Stimulated activated CD4-positive, alpha-beta T cell treated with anti-CD3 and anti-CD28 coated beads, TNF-alpha, amount 100 ng/mL, for 4 hours (primary cell): ENCODE measurements at places on chromosomes 12 and 14.

DNA sequence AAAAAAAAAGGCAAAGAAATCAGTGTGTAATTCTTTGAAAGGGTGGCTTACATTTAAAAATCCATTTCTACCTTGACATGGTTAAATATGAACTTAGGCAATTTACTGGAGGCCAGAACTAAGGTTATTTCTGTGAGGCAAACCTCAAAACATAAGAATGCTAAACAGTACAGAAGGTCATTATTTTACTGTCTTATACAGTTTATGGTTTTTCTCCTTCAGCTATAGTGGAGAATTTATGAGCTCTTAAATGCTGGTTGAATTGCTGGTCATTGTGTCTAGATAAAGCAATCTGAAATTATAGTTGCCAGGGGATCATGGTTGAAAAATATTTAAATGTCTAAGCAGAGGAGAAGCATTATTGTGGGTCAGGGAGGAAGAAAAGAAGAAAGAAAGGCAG, 70.5 kb downstream of the TRIM9 start:
- no peak for DNase-seq

- no peak for DNase-seq
Observed at GRCh38 chr12:113663396-113663795, 191.7 kb upstream of the LHX5 start.

- no peak for DNase-seq
Observed at GRCh38 chr12:47318963-47319362, 239.2 kb upstream of the AMIGO2 start.

DNA sequence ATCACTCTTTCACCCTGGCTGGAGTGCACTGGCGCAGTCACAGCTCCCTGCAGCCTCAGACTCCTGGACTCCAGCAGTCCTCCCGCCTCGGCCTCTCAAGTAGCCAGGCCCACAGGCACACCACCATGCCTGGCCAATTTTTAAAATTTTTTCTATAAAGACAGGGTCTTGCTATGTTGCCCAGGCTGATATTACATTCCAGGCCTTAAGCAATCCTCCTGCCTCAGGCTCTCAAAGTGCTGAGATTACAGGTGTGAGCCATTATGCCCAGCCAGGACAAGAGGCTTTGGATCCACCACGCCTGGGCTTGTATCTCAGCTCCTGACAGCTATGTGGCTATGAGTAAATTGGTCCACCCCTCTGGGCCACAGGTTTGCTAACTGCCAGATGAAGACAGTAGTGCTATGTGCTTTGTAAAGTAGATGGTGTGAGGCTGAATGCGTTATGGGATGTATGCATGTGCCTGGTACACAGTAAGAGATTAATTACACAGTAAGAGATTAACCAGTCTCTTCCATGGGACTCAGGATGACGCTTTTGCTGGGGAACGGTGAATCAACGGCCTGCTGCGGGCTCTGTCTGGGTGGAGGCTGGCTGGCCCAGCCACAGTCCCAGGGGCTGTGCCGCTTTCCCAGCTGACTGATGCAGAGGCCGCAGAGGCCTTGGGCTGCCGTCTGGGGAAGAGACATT, 53.3 kb upstream of the NCOR2 start:
- DNase-seq: no peak

DNA sequence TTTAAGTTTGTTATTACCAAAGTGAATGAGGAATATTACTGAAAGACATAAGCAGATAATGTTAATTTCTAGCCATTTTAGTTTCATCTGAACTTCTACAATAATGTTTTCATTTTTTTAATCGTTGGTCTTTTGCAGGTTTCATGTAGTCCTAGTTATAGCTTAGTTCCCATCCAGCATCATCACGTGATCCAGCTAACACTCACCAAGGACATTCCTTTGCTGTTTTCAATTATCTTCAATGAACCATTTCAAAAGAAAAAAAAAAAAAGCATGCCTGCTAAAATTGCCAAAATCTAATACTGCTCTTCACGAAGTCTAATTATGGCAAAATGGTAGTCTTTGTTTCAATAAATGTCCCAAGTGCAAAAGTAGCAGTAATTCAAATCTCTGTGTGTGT, 187.7 kb upstream of the ATXN7L3B start:
- no peak for DNase-seq

DNA sequence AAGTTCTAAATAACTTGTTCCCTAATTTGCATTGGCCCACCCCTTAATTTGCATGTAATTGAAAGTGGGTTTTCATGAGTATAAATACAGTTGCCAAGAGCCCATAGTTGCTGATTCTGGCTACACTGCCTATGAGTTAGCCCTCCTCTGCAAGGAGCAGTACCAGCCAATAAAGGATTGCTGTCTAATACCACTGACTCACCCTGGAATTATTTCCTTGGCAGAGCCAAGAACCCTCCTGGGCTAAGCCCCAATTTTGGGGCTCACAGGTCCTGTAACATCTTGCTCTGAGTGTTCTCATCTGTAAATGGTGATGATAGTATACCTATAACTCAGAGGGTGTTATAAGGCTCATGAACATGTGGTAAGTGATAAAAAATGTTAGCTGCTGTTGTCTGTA, 6.8 kb downstream of the TTC8 start:
- no peak for DNase-seq

- DNase-seq: peak; percentile 61
Observed at GRCh38 chr12:56007564-56008559, 10.8 kb downstream of the SUOX start.

GRCh38 chr12:64813723-64814122, 10.7 kb upstream of the TBC1D30 start:
- DNase-seq: no peak

DNA sequence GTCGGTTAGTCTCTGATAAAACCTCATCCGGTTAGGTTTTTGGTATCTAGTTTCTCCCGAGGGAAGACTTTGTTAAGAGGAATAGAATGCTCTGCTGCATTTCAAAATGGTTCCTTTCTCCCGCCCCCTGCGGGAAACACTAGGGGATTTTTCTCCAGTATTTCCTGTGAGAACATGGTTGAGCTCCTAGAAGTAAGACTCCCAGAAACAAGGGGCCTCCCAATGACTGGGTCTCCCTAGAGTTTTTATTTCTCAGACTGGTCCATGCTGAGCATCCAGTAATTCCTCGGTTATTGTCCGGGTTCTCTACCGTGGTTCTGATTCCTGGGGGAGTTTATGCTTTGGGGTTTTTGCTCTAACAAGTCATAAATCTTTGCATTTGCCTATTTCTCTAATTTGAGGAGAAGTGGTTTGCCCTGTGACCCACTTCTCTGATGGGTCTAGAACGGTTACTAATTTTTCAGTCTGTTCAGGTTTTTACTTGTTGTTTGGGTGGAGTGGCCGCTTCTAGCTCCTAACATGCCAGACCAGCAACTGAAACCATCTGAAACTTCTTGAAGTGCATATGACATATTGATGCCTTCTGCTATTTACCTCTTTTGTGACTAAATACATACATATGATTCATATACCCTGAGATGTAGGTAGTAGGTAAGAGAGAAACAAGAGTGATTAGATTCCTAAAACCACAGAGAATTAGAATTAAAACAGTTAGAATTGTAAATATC, 25.1 kb downstream of the TESPA1 start:
- no peak for DNase-seq

DNA sequence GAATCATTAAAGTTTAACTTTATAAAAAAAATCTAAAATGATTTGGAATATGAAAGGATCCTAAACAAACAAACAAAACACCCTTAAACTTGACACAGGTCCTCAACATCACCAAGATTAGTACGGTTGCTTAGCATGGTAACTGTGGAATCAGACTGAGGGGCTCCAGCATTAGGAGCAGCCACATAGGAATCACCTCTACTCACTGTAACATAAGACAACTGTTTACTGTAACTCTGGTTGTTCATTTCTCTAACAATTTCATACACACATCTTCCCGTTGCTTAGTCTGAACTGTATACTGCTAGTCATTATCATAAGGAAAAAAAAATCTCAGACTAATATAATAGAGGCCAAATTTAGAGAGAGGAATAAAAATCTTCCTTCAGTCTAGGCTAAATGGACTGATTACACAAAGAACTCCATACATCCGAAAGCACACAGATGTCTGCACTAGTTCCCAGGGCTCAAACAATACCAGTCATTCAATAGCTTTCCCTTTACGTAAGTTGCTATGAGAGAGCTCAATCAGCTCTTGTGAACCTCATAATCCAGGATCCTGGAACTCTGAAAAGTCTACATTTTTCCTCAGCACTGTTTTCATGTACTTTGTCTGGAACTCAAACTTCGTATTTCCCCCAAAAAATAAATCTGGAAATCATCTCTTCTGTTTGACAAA, 26.0 kb downstream of the LRP6 start:
- DNase-seq: no peak

GRCh38 chr12:32727237-32727636, 28.5 kb downstream of the YARS2 start:
- no peak for DNase-seq

GRCh38 chr14:24806061-24806678, 172.2 kb upstream of the GZMB start:
- no peak for DNase-seq

- DNase-seq: no peak
Observed at GRCh38 chr12:118979763-118980406, 1.5 kb upstream of the SRRM4 start.

DNA sequence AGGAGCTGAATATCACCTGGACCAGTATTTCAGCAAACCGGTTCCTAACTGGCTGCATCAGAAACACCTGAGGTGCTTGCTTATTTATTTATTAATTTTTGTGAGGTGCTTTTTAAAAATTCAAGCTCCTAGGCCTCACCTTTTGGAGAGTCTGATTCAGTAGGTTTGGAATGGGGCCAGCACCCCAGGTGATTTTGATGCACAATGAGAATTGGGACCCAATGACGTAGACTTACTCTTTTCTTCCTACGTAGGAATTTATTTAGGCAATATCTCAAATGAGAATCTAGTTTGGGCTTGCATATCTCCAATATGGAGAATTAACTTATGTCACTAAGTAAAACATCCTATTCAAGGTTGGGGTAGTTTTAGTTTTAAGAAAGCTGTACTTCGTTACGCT, 7.3 kb downstream of the YEATS4 start:
- DNase-seq: no peak

GRCh38 chr12:124015494-124016461, 42.8 kb downstream of the ZNF664 start:
- no peak for DNase-seq

DNA sequence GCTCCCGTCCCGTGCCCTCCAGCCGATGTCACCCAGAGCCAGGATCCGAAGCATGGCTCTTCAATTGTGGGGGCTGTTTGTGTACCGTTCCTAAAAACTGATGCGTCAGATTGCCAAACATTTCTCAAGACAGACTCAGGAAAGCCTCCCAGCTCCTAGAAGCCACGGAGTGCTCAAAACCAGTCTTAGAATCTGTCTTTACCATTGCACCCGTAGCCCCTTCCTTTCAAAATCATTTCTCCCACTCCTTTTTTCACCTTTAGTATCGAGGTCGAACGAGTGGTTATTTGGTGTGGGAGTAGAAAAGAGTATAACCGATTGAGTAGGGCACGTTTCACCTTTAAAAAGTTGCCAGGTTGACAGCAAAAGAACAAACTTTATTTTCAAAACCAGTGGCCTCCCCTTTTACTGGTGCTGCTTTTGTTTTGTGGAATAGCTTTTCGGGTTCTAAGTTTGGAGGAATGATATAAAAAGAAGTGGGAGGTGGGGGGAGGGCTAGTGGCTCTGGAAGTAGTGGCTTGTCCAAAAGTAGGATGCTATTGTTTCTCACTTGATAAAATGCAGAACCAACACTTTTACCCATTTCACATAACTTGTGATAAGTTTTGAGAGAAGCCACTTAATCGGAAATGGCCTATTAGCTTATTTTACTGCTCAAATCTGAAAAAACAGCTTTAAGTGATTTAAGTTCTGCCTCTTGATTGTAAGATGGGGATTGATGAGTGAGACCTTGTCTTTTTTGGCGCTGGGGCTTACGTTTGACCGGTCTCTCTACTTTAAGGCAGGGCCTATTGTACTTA, 803 bp downstream of the STK38L start:
- no peak for DNase-seq

DNA sequence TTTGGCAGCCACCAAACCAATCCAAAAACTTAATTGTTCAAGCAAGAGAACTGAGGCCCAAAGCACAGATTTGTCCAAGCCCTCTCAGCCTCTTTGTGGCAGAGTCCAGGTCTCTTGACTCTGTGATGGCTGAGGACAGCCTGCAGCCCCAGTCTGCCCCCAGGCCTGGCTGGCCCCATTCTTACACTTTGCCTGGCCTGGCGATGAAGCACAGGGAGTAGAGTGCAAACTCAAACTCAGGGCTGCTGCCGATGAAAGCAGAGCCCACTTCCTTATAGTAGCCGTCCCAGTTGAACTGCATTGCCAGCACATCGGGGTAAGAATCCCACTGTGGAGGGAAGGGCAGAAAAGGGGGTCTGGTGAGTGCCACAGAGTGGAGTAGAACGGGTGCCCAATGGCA, 5.6 kb upstream of the RPAP3 start:
- DNase-seq: no peak

DNA sequence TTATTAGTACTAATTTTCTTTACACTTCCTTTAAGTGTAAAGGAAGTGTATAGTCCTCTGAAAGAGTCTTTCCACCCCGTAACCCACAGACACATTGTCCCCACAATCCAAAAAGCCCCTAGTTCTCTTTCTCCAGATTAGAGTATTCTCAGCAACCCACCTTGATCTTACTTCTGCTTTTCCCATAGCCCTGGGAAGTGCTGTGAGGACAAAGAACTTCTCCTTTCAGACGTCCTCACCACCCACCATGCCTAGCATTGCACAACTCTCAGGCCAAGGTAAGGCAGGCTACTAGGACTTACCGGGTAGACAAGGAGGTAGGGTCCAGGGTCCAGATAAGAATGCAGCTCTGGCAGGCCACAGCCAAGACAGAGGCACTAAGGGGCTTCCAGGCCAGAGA, 7.4 kb downstream of the AAAS start:
- no peak for DNase-seq

- DNase-seq: no peak
Observed at GRCh38 chr12:30696103-30696408, 387 bp upstream of the IPO8 start.

DNA sequence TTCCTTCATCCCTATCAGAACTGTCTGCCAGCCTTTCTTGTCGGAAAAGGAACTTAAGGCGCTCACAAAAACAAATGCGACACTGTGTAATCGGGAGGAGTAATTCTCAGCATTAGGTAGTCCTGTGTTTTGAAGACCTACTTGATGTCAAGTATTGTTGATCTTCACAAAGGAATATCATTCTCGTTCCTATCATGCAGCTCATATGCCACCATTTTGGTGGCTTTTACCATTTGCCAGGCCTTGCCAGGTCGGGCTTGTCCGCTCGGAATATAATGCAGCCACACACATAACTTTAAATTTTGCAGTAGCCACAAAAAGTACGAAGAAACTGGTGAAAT, 903 bp upstream of the PPP4R3A start:
- DNase-seq: no peak

DNA sequence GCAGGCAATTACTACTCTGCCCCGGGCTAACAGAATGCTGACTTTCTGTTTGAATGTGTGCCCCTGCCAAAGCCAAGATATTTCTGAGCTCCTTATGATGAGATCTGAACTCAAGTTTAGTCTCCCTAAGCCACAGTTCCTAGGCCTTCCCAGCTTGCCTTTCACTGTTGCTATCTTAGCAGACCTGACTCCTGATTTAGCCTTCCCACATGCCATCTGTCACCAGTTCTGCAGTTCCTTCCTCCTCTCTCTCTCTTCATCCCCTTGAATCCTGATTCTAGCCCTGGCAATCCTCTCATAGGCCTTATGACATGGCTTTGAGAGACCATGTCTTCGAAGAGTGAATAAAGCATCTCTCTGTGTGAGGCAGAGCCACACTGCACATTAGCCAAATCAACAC, 12.5 kb upstream of the SAMD4A start:
- no peak for DNase-seq
